Placental pericyte (primary cell): ENCODE measurements at places on chromosomes 3 and 15. TPM values are rescaled to one million over a fixed set of nuclear protein-coding genes. Genes with fewer than 3 reads are reported as not detected.

The DAZL gene
- 0.14 TPM in 1 of 2 replicates, not detected in the other for total RNA-seq

The TPRA1 gene
- total RNA-seq = 33.5 and 75.7 TPM in 2 replicates

The PGBD4 gene
- total RNA-seq = 1.3 and 1.9 TPM in 2 replicates

The ZBBX gene
- not detected in 2 replicates for total RNA-seq

The THRB gene
- total RNA-seq = 0.66 and 2.3 TPM in 2 replicates

The UBXN7 gene
- total RNA-seq = 14.9 and 19.6 TPM in 2 replicates

The ZNF662 gene
- 1.1 and 1.3 TPM in 2 replicates for total RNA-seq

The AHSG gene
- total RNA-seq = not detected in 2 replicates

The HYPK gene
- 6.8 and 7.0 TPM in 2 replicates for total RNA-seq

The BFSP2 gene
- not detected in 2 replicates for total RNA-seq
